Activated CD8-positive, alpha-beta T cell treated with anti-CD3 and anti-CD28 coated beads for 36 hours (primary cell): ENCODE measurements at places on chromosomes 7 and 10. TPM values are rescaled to one million over a fixed set of nuclear protein-coding genes. Genes with fewer than 3 reads are reported as not detected.

DNA sequence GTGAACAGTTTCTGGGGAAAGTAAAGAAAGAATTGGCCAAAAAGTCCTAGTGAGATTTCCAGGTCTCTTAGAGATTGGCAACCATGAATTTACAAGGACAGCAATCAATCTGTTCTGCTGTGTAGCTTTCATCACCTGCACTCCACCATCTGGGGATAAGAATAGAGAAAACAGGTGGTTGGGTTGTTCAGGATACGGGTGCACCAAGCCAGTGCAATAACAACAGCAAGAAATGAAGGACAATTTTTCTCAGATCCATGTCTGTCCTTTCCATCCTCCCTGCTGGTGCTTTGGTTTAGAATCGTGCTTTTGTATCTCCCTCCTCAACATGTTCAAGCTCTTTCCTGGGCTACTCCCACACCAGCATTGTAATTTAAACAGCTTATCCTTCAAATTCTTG is 787.7 kb downstream of the GRID1 start:
- peaks cover 7% of the 10 kb centered on the region for H3K27me3 ChIP-seq
- no peak overlapping the region for H3K4me3 ChIP-seq
- no peak for DNase-seq
- no peak overlapping the region for H3K27ac ChIP-seq

DNA sequence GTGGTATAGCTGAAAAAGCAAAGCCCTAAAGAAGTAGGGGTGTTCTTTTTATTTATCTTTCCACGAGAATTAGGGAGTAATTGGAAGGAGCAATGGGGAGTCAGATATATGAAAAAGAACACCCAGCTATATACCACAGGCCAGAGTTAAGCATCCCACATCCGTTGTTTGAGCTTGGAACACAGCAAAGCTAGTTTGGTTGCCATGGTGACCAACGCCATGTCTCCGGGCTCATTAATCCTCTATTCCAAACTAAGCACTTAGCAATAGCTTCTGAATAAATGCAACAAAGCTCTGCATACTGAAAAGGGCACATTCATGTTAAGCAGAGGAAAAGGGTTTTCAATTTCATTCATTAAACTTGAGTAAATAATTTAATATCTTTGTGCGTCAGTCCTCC is 23.5 kb downstream of the ASB4 start:
- no peaks in the 10 kb centered on the region for H3K36me3 ChIP-seq
- H3K4me3 ChIP-seq, result no peak overlapping the region
- DNase-seq, result no peak
- no peaks in the 10 kb centered on the region for H3K4me1 ChIP-seq

DNA sequence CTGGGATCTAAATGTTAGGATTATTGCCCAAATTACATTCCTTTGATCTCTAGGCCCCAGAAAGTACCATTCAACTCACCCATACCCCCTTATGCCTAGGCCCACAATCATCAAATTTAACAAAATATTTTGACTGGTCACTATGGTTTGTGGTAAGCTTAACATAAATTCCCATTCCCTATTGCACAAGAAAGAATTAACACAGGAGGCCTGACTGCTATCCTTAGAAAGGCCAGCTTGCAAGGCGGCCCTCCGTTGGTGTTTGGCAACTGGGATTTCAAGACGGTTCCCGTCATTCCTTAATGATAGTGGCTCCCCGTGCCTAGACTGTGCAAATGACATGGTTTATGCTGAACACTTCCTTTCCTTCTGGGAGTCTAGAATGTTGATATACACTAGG is 29.6 kb downstream of the ARHGAP21 start:
- H3K4me3 ChIP-seq, result no peak overlapping the region
- no peaks in the 10 kb centered on the region for H3K27me3 ChIP-seq
- H3K36me3 ChIP-seq, result no peaks in the 10 kb centered on the region
- DNase-seq, result no peak
- no peak overlapping the region for H3K27ac ChIP-seq

- no peak overlapping the region for H3K27ac ChIP-seq
- no peak for DNase-seq
- peaks cover 3% of the 10 kb centered on the region for H3K27me3 ChIP-seq
- H3K36me3 ChIP-seq, result no peaks in the 10 kb centered on the region
- H3K4me1 ChIP-seq, result peaks cover 18% of the 10 kb centered on the region
Measured at GRCh38 chr10:31580646-31581045, 261.6 kb downstream of the ZEB1 start.

DNA sequence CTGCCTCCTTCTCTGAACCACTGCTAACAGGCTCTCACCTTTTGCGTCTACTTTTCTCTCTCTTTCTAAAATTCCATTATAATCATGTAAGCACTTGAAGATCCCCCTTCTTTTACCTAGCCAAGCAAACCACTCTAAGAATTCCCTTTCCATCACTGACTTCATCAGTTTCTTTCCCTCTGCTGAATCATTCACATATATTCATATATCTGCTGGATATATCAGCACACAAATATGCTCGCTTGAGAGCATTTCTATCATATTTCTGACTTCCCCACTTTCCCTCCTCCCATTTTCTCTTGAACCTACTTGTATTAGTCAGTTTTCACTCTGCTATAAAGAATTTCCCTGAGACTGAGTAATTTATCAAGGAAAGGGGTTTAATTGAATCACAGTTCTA is 84.2 kb upstream of the LRRN3 start:
- H3K27me3 ChIP-seq, result no peaks in the 10 kb centered on the region
- H3K36me3 ChIP-seq, result peaks cover 5% of the 10 kb centered on the region
- H3K4me3 ChIP-seq, result no peak overlapping the region
- peaks cover 46% of the 10 kb centered on the region for H3K4me1 ChIP-seq
- no peak for DNase-seq

- H3K27ac ChIP-seq, result no peak overlapping the region
- H3K27me3 ChIP-seq, result no peaks in the 10 kb centered on the region
- H3K4me3 ChIP-seq, result no peak overlapping the region
- H3K36me3 ChIP-seq, result no peaks in the 10 kb centered on the region
- DNase-seq, result no peak
Measured at GRCh38 chr7:28069807-28070206, 110.8 kb downstream of the JAZF1 start.

- H3K36me3 ChIP-seq, result peaks cover 13% of the 10 kb centered on the region
- H3K4me1 ChIP-seq, result peaks cover 60% of the 10 kb centered on the region
- H3K4me3 ChIP-seq, result no peak overlapping the region
- no peaks in the 10 kb centered on the region for H3K27me3 ChIP-seq
Measured at GRCh38 chr10:17673471-17674061, 29.6 kb downstream of the STAM start.

GRCh38 chr7:20906801-20907453 is 120.2 kb upstream of the SP8 start:
- H3K27me3 ChIP-seq, result no peaks in the 10 kb centered on the region
- no peaks in the 10 kb centered on the region for H3K36me3 ChIP-seq
- no peak for DNase-seq
- H3K4me1 ChIP-seq, result no peaks in the 10 kb centered on the region
- H3K27ac ChIP-seq, result no peak overlapping the region

DNA sequence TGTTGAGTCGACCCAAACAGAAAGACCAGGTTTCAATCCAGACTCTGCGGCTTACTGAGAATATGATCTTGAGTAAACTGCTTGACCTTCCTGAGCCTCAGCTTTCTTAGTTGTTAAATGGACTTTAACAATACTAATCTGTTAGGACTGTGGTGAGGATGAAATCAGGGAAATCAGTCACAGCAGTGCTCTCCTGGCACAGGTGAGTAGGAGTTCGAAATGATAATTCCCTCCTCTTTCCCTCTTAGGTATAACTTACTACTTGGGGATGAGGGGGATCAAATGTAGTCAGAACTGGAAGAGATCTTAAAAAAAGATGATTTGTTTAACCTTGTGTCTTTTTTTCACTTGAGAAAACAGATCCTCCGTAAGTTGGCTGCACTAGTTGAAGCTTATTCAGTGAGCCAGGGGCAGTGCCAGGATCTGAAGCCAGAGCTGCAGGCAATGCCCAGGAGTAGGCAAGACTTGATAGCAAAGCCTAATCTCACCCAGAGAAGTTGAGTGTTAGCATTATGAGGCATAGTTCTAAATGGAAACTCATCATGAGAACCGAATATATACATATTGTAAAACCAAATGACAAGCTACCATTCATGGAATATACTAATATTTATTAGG is 1.8 kb upstream of the MAGI2 start:
- peaks cover 9% of the 10 kb centered on the region for H3K4me1 ChIP-seq
- H3K36me3 ChIP-seq, result no peaks in the 10 kb centered on the region
- peaks cover 53% of the 10 kb centered on the region for H3K27me3 ChIP-seq
- H3K4me3 ChIP-seq, result no peak overlapping the region
- DNase-seq, result no peak
- no peak overlapping the region for H3K27ac ChIP-seq

DNA sequence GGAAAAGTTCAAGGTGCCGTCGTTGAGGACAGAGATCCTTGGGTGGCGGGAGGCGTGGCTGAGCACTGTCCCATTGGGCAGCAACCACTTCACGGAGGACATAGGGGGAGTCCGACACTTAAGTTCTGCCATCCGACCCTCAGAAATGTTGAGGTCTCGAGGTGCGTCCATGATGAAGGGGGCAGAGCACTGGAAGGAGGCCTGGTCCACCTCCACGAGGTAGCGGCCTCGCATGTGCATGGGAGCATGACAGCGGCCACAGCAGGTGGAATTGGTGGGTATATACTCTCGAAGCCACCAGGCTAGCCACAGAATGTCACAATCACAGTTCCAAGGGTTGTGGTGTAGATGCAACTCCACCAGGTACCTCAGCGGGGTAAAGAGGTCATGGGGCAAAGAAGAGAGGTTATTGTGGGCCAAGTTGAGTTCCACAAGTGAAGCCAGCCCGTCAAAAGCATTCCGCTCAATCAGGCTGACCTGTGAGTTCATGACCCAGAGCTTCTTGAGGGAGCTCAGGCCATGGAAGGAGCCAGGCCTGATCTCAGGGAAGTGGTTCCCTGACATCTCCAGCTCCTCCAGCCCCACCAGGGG is 1.7 kb downstream of the LRRC4 start:
- peaks cover 1% of the 10 kb centered on the region for H3K27me3 ChIP-seq
- DNase-seq, result no peak
- no peak overlapping the region for H3K4me3 ChIP-seq
- peaks cover 9% of the 10 kb centered on the region for H3K4me1 ChIP-seq

DNA sequence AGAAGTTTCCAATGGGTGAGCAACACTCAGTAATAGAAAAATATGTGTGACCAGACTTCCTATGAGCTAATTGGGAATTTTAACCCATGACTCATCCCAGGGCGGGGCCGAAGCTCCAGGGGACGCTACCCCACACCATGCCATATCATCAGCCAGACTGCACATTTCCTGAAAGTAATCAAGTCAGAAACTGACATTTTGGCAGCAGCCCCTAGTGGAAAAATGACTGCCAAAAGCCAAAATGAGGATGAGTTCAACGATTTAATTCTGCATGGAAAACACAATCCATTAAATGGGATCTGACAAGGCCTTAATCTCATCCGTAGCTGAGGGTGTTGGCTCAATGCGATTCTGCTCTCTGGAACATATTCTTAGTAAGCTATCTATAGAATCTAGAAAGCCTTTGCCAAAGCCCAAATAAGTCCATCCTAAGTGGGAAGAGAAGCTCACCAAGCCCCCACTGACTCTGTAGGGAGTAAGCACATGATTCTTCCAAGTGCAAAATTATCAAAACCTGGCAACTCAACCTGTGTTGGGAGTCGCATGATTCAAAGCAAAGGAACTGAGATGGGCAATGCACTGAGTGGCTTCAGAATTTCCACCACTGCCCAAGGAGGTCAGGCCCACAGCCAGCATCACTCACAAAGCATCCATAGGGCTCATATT is 93.1 kb upstream of the PDE1C start:
- H3K27me3 ChIP-seq, result no peaks in the 10 kb centered on the region
- H3K4me3 ChIP-seq, result no peak overlapping the region
- no peak for DNase-seq
- H3K36me3 ChIP-seq, result no peaks in the 10 kb centered on the region
- H3K27ac ChIP-seq, result no peak overlapping the region
- no peaks in the 10 kb centered on the region for H3K4me1 ChIP-seq

- H3K36me3 ChIP-seq, result no peaks in the 10 kb centered on the region
- no peaks in the 10 kb centered on the region for H3K27me3 ChIP-seq
- no peak for DNase-seq
- H3K27ac ChIP-seq, result no peak overlapping the region
- no peak overlapping the region for H3K4me3 ChIP-seq
Measured at GRCh38 chr7:67487316-67487715, 490.7 kb downstream of the TYW1 start.

DNA sequence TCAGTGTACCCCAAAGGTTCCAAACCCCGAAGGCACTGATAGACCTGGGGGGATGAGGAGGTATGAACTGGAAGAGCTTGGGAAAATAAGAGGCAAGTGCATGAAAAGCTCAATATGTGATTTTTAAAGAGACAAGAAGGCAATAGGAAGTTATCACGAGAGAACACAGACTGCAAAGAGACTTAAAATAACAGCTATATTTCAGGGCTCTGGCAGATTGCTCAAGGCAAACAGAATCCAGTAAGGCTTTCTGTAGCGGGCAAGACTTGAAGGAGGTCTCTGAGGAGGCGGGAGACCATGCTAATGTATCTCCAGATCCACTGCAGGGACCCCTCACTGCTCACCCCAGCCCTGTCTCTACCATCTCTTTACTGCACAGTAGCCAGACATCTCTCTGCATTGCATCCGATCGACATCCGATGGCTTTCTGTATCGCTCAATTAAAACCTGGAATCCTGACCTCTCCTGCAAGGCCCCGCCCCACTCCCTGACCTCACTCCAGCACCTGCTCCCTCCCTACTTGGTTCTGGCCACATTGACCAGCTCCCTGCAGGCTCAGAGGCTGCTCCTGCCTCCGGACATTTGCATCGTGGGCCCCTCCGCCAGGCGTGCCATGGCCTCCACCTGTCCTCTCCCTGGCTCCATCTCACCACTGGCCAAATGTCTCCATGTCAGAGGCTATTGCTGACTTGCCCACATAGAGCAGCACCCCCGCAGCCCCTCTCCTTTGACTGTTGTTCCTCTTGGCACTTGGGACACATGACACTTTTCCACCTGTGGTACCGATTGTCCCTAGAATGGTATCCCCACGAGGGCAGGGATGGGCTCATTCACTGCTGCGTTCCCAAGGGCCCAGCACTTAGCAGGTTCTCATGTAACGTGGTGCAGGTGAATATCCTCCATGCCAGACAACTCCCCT is 118.0 kb downstream of the PRKAG2 start:
- H3K36me3 ChIP-seq, result no peaks in the 10 kb centered on the region
- no peak for DNase-seq
- H3K4me3 ChIP-seq, result no peak overlapping the region
- peaks cover 24% of the 10 kb centered on the region for H3K4me1 ChIP-seq

- peaks cover 25% of the 10 kb centered on the region for H3K27me3 ChIP-seq
- no peak overlapping the region for H3K4me3 ChIP-seq
- no peaks in the 10 kb centered on the region for H3K4me1 ChIP-seq
- no peak overlapping the region for H3K27ac ChIP-seq
- no peaks in the 10 kb centered on the region for H3K36me3 ChIP-seq
Measured at GRCh38 chr10:94293354-94293753, 69.4 kb downstream of the NOC3L start.

- H3K4me3 ChIP-seq, result no peak overlapping the region
- DNase-seq, result no peak
- peaks cover 11% of the 10 kb centered on the region for H3K27me3 ChIP-seq
- H3K36me3 ChIP-seq, result no peaks in the 10 kb centered on the region
- H3K4me1 ChIP-seq, result peaks cover 21% of the 10 kb centered on the region
Measured at GRCh38 chr10:34281661-34282582, 533.2 kb downstream of the PARD3 start.

Gene DENND2A
- total RNA-seq, result not detected

Gene CARD11
- total RNA-seq, result 98.3 TPM

Gene PPIA
- 2,882 TPM for total RNA-seq

Gene UNCX
- total RNA-seq, result not detected

Gene CALHM3
- total RNA-seq, result not detected

Gene IFIT1B
- not detected for total RNA-seq

Gene LRIT1
- total RNA-seq, result not detected

Gene SLC26A5
- total RNA-seq, result not detected

Gene LIPN
- total RNA-seq, result not detected

Gene SEM1
- 34.7 TPM for total RNA-seq
